NCI-H526 (cell line): ENCODE measurements at places on chromosomes 2 and 18.
A peak's percentile ranks its signal among the peaks of the same experiment; 100 is the strongest.

DNA sequence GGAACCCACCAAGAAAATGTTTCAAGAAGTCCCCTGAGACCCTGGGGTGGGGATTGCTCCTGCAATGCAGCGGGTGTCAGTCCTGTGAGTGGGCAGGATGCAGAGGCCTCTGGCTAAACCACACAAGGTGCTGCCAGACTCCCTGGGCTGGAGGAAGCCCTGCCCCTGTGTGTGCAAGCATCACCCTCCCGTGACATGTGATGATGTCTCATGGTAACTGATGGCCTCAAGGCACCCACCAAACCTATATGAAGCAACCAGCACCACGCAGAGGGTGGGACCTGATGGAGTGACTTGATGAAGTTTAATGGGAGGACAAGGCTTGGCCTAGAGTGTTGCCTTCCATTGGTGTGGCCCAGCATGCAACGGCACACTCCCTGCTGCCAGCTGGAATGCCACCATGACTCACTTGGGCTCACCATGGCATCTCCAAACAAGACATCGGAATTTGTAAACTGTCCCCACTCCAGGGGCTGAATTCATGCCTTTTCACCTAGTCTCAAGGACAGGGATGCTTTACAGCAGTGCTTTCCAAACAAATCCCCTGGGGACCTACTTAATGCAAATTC, 8.7 kb upstream of the SLC14A1 start:
- DNase-seq = peak; percentile 58

DNA sequence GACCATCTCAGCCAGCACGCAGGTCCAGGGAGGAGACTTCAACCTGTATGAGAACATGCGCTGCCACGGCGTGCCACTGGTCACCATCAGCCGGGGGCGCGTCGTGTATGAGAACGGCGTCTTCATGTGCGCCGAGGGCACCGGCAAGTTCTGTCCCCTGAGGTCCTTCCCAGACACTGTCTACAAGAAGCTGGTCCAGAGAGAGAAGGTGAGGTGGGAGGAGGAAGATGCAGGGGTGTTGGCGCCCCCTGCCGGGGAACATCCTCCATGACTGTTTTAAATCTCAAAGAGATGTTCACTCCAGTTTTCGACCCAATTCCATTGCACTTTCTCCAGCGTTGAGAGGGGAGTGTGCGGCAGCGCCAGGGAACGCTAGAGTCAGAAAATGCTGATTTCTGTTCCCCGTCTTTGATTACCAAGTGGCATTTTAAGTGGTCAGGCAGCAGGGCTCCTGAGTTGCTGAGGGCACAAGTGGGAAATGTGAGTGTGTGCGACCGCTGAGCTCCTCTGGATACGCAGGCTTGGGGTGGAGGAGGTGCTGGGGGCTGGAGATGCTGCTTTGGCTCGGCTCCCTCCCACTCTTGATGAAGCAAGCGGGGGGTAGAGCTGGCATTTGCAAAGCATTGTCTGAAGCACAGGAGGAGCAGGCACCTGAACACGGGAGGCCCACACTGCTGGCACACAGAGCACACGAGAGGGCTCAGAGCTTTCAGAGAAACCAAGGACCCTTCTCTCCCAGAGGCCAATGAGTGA, 27.7 kb upstream of the MAPRE3 start:
- DNase-seq = no peak

DNA sequence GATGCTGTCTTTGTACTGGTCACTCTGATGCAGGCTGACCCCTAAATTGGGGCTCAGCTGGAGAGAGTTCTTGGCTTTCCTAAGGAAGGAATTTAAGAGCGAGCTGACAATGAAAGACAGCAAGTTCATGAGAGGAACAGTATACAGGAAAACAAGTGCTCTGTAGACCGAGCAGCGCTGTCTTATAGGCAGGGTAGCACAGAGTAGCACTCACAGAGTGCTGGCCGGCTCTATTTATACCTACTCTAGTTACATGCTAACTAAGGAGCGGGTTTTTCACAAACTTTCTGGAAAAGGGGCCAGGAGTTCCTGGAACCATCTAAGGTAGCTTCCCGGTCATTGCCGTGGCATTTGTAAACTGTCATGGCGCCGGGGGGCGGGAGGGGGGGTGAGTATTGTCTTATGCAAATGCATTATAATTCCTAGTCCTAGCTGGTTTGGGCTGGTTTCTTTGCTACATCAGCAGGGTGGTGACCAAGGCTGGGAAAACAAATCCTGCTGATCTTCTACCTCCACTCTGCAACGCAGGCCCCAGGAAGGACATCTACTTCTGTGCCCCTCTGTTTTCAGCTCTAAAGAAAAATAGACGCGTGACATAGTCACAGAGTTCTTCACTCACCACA, 31.6 kb upstream of the MAP3K20 start:
- peak; percentile 35 for DNase-seq

DNA sequence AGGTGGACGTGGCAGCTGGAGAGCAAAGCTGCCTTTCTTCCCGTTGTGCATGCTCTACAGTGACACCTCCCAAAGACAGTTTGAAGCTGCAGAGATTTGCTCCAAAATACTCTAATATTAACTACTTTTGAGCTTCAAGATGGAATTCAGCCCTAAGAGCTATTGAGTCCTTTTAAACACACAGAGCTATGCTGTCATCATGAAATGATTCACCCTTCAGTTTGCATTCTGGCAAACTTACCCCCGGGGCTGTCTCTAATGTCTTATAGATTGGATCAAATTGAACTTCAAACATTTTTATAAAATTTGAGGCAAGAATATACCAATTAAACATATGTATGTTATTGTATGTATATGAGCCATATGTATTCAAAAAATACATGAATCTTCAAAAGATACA, 110.7 kb upstream of the EFEMP1 start:
- no peak for DNase-seq

- no peak for DNase-seq
Measured at GRCh38 chr2:85867556-85868292, 21.1 kb downstream of the ST3GAL5 start.

DNA sequence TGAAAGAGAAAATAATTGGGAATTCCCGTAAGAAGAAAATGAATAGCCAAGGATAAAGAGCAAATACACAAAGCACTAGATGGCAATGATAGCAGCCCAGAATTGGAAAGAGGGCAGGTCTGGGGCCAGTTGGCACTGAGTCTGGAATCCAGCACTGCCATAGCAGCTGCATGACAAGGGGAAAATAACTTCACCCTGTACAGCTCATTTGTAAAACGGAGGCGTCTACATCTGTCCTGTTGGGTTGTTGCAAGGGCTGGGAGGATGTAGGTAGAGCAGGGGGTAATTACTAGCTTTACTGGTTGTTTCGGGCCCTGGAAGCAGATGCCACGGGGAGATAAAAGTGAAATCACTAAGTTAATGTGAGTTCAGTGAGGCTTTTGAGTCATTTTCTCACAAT, 110.0 kb upstream of the RASGRP3 start:
- DNase-seq = no peak

- no peak for DNase-seq
Measured at GRCh38 chr2:196601430-196602306, 37.8 kb upstream of the CCDC150 start.
